ENCODE measurements at places on chromosomes 1 and 21.

GRCh38 chr1:203340112-203340790, 10.7 kb downstream of the FMOD start:
- DNase-seq = peak; percentile 77

- peak; percentile 44 for DNase-seq
Observed at GRCh38 chr21:26739189-26739588, 106.0 kb downstream of the ADAMTS1 start.

GRCh38 chr21:45027241-45028196, 46.9 kb upstream of the ADARB1 start:
- DNase-seq = no peak

DNA sequence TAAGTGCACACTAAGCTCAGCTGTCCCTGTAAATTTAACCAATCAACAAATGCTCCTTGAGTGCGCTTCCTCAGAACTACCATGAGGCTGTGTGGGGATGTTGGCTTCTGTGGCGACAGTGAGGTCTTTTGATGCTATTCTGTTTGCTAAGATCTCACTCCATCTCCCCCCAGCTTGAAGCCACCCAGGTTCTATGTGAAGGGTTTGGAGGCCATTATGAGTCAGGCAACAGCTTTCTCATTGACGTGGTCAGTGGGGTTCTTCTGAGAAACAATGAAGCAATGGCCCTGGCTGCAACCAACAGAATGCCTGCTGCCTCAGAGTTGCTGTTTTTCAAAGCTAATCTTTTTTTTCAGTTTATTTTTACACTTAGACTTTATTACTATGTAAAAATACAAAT, 205.5 kb downstream of the PTBP2 start:
- DNase-seq = peak; percentile 91

GRCh38 chr1:170356585-170356984, 175.4 kb upstream of the GORAB start:
- no peak for DNase-seq

- peak; percentile 34 for DNase-seq
Observed at GRCh38 chr1:181151378-181152326, 63.2 kb downstream of the IER5 start.

- peak; percentile 49 for DNase-seq
Observed at GRCh38 chr1:171999756-172000155, 158.5 kb downstream of the DNM3 start.

DNA sequence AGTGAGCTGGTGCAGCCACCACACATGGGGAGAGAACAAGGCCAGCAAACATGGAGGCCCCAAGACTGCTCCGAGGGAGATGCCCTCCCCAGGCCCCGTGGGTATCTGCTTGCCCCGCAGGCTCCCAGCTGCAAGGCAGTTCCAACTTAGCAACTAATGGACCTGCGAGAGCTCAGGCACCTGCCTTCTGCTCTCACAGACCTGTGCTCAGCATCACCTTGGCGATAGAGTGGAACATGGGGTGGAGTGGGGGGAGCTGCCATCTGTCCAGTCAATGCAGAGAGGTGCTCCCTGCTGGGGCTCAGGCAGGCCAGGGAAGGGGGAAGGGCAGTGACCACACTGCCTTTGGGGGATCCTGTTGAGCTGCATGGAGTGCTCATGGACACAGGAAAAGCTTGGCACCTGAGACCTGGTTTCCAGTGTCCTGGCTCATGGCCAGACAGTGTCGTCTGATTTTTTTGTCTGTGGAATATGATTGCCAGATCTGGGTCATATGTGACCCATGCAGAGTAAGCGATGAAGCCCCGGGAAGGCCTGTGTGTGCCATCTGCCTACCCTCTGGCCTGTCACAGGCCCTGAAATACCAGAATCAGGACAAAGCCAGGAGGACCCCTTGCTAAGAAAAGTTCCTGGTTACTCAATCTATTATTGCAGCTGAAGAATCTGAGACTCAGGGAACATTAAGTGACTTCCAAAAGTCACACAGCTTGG, 39.9 kb upstream of the TENT5C start:
- no peak for DNase-seq

DNA sequence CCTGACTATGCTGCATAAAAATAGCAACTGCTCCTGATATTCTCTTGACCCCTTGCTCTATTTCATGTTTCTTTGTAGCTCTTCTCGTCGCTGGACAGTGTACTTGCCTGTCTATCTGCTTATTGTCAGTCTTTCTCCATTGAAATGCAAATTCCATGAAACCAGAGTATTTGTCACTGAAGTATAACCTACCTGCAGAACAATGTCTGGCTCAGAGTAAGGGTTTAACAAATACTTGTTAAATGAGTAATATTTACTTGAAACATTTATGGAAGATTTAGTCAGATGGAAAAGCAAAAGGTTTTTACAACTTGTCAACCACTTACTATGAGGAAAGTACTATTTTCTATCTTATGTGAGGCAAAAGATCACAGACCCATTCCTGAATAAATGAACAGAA, 19.9 kb upstream of the ERICH3 start:
- peak; percentile 13 for DNase-seq

GRCh38 chr1:24058671-24059455, 53.1 kb downstream of the MYOM3 start:
- DNase-seq = no peak

- DNase-seq = peak; percentile 53
Observed at GRCh38 chr21:34345091-34345871, 18.5 kb upstream of the KCNE2 start.

DNA sequence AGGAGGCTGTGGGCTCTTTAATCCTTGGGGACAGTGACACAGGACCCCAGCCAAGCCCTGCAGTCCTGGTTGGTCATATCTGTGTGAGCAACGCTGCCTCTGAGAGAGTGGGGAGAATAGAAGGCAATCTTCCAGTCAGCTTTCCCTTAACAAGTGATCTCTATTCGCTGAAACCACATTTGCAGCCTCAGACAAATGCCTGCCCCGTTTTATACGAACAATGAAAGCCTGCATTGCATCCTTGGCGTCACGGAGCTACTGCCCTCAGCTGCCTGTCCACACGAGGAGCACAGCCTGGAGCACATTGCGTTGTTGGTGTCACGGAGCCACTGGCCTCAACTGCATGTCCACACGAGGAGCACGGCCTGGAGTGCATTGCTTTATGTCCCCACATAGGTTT, 150.2 kb upstream of the ARHGEF16 start:
- DNase-seq = no peak

- peak; percentile 56 for DNase-seq
Observed at GRCh38 chr1:233240829-233241682, 54.5 kb downstream of the PCNX2 start.

DNA sequence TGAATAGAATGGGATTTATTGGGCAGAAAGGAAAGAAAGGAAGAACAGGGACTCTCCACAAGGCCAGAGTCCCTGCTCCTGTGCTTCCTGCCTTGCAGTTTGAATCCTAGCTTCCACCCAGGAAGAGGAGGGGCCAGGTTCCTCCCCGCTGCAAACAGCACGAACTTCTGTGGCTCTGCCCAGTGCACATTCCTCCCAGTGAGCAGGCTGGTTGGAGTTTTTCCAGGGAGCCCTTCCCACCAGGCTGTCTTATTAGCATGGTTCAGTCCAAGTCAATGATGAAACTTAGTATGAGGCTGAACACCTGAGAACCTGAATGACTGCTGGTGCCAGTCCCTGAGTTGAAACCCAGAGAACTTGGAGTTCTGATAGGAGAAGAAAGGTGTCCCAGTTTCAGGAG, 247.2 kb downstream of the DUSP10 start:
- peak; percentile 40 for DNase-seq

DNA sequence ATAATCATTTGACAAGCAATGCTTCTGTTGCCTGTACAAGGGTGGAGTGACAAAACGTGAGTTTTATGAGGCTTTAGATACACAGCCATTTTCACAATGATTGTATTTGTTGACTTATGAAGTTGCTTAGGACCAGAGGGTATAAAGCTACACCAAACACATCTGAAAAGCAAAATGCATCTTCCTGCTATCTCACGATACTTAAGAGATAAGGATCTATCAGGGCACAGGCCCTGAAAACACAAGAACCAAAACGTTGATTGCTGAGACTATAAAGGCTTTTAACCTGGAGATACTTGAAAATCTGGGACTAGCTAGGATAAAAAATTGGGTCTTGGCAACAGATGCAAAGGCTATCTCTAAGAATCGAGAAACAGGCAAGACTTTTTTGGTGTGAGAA, 115.7 kb downstream of the SLC5A9 start:
- no peak for DNase-seq

DNA sequence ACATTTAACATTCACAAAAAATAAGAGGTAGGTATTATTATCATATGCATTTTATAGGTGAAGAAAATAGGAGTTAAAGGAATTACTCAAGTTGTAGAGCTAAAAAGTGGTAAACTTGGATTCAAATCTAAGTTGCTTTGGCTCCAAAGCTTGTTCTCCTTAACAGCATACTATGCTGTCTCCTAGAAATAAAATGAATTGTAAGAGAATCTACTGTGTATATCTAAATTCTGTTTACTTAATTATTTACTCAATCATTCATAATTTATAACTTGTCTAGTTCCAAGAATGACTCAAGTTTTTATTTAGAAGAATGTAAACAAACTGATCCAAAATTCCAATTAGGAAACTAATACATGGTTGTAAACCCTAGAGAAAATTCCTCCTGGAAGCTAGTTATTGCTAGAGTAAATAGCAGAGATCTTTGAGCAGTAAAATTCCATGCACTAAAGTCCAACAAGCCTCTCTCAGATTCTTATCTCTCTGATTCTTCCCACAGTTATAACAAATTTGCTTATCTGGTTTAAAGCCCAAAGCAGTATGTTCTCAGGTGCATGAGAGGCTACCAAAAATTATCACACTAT, 132.5 kb upstream of the DPT start:
- DNase-seq = no peak

DNA sequence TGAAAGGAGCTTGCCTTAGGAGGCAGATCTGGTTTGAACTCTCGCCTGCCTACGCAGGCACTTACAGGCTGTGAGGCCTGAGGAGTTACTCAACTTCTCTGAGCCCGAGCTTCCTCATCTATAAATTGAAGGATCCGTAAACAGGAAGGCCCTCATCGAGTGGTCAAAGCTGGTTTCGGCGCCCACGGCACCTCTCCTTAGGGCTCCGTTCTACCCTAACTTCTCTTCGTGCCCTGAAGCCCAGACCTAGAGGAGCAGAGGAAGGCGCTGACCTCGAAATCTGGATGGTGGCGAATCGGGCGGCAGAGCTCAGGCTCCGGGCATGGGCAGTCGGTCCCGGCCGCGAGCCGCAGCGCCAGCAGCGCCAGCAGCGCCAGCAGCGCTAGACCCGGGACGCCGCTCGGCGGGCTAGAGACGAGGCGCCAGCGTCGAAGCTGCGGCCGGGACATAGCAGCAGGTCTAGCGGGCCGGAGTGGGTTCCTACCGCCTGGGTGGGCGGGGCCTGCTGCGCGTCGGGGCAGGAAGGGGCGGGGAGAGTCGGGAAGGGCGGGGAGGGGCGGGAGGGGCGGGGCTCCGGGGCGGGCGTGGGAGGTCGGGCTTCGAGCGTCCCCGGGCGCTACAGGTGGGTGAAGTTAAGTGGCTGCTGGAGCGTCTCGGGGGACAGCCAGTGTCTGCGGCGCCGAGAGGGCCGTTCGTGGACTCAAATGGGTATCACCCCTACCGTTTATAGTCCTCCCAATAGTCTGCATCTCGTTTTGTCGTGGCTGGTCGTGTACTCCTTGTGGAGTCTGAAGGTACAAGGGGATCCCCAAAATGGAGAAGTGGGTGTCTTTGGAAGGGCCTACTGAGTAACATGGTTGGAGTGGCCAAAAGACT, at the start of gene CTBS:
CTBS (minus strand) TSS at position 474 of the 876 bp plus-strand sequence; CDS start at position 449, 25 bp downstream.
- DNase-seq = peak; percentile 88

DNA sequence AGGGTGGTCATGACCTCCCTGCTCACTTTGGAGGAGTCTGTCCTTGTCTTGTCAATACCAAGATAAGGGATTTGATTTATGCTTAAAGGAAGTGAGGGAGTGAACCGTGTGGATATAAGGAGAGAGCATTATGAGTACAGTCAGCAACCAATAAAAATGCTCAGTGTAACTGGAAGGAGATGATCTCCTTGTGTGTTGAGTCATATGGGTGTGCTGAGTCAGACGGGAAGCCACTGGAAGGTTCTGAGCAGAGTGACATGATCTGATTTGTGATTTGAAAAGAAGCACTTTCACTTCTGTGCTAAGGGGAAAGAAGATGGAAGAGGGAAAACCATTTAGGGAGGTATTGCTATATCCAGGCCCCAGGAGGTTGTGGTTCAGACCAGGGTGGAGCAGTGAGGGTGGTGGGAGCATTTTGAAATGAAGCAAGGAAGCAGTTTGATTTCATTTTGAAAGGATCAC, 2.5 kb upstream of the BCL10 start:
- DNase-seq = peak; percentile 95

DNA sequence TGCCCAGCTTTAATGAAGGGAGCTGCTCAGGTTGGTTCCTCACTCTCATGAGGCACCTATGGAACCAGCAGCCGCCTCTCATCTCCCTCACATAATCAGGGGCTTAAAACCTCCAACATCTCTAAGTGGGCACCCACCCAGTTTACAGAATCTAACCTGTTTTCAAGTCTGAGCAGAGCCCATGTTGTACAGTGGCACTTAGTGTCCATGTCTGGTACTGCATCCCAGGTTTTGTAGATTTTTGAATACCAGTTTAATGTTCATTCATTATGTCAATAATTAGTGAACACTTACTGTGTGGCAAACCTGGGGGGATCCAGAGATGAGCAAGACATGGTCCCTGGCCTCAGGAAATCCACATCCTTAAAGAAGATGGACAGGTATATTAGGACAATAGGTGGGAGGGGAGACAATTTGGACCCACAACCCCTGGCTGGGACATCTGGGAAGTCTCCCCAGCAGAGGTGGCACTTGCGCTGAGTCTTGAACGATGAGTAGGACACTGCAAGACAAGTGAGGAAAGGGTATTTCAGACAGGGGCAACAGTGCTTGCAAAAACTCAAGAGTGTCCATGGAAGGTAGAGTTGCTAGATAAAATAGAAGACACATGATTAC, 83.3 kb downstream of the LACTBL1 start:
- peak; percentile 52 for DNase-seq

DNA sequence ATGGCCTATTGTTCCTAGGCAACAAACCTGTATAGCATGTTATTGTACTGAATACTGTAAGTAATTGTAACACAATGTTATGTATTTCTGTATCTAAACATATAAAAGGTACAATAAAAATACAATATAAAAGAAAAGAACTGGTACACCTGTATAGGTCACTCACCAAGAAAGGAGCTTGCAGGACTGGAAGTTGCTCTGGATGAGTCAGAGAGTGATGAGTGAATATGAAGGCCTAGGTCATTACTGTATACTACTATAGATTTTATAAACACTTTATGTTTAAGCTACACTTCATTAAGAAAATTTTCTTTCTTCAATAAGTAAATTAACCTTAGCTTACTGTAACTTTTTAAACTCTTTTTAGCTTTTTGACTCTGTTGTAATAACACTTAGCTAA, 559.9 kb downstream of the PLPP3 start:
- DNase-seq = no peak

GRCh38 chr1:199762572-199762971, 264.9 kb upstream of the NR5A2 start:
- no peak for DNase-seq

DNA sequence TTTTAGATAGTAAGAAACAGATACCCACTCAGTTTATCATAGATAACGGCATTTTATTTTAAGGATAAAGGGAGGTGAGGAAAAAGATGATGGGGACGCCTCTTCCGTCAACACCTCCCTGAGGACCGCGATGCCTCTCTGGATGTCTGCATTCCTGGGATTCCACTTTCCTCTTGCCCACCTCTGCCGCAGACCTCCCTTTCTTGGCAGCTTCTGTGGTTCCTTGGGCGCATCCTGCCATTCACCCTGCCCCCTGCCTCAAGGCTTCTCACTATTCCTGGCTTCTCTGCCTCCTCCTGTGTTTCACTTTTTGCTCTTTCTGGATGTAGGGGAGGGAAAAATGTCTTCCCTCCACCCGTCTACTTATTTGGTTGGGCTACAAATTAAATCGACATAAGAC, 19.9 kb downstream of the HUNK start:
- peak; percentile 33 for DNase-seq

All from fibroblast of skin of right biceps (primary cell).